Esophagus muscularis mucosa (tissue), 4 donors: ENCODE measurements at places on chromosomes 3 and 15.

GRCh38 chr3:184133840-184134745 is 1.1 kb upstream of the EIF2B5 start:
- DNase-seq: peak; percentile 92

GRCh38 chr3:71581457-71582035 is 2.0 kb downstream of the FOXP1 start:
- DNase-seq: peak; percentile 92

DNA sequence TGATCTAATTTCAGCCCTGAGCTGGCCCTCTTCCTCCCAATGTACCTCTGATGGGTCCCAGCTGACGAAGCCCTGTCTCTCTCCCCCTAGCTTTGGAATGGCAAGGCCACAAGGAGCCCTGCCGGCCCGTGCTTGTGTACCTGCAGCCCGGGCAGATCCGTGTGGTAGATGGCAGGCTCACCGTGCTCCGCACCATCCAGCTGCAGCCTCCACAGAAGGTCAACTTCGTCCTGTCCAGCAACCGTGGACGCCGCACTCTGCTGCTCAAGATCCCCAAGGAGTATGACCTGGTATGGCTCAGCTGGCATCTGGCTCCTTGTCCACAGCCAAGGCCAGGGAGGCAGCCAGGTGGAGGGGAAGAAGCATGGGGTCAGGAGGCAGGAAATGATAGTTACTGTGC is 14.2 kb downstream of the DUOX1 start:
- no peak for DNase-seq

DNA sequence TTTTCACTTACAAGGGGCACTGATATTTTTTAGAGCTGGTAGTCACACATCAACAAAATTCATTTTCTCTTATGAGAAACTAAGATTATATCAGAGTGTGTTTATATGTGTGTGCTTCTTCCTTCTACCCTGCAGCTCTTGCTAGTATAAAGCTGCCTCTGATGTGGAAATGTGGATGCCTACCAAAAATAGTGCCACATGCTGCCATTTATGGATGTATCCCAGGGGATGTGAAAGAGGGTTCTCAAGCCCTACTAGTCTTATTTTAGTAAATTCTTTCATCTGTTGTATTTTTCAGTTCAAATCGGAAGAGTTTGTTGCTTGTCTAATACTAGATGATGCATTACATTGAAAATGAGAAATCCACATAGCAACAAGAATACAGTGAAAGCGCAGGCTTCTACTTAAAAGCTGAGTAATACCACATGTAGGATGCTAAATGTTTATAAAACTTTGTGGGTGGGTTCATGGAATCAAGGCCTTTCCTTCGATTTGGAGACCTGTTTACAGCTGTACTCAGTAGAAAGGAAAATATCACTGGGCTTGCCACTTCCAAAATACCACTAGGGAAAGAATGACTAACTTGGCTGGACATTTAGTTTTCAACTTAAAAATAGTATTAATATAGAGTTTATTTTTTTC is 399.2 kb downstream of the EPHA3 start:
- no peak for DNase-seq

DNA sequence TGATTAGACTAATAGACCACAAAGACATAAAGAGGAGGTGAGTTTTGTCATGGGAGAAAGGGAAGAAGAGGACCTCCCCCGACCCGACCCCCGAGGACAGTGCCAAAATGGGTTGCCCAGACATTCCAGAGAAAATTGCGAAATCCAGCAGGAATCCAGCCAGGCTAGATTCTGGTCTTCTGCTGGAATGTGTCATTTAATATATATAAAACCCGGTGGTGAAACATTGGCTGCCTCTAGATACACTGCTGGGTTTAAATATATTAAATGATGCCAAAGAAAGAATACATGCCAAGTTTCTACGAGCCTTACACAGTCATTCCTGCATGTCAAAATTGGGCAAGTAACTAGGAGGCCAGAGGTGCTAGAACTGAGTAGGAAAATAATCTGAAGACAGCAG is 45.3 kb upstream of the SPESP1 start:
- peak; percentile 74 for DNase-seq

DNA sequence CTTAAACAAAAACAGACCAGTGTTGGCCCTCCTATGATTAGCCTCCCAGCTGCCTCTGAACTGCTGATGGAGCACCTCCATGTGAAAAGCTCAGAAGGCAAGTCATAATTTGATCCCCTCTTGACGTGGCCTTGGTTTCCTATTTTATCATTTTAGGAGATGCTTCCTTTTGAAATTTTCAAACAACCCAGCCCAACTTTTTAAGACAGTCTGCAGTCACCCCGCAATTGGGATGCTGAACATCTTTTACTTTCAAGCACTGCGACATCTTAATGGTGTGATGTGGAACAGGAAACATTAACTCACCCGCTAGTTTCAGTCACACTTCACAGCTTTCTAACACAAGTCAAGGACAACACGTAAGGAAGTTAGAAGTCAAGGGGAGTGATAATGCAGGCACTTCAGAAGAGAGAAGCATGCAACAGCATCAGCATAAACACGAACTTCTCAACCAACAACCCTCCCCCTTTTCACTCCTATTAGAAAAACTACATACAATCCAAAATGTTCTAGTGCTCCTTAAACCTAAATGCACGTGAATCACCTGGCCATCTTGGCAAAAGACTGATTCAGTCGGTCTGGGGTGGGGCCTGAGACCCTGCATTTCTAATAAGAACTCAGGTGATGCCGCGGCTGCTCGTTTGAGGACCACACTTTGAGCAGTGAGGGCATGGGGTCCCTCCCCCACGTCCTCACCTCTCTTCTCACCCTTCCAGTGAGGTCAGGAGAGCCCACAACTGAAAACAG is 161.5 kb downstream of the FOXP1 start:
- no peak for DNase-seq

DNA sequence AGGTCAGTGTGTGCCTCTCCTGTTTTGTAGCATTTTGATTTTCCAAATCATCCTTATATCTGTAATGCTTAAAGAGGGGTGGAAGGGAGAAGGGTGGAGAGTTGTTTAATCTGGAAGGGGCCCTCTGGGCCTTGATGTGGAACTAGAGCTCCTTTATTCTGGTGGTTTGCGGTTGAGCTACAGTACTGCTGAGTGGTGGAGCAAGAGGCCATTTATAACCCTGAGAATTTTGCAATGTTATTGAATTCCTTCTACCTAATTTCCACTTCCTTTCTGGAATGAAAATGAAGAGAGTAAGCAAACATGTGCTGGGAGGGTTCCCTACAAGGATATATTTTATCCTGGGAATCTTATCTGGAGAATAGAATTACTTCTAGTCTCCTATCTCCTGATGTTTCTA is 35.3 kb upstream of the TUBGCP5 start:
- DNase-seq: no peak

DNA sequence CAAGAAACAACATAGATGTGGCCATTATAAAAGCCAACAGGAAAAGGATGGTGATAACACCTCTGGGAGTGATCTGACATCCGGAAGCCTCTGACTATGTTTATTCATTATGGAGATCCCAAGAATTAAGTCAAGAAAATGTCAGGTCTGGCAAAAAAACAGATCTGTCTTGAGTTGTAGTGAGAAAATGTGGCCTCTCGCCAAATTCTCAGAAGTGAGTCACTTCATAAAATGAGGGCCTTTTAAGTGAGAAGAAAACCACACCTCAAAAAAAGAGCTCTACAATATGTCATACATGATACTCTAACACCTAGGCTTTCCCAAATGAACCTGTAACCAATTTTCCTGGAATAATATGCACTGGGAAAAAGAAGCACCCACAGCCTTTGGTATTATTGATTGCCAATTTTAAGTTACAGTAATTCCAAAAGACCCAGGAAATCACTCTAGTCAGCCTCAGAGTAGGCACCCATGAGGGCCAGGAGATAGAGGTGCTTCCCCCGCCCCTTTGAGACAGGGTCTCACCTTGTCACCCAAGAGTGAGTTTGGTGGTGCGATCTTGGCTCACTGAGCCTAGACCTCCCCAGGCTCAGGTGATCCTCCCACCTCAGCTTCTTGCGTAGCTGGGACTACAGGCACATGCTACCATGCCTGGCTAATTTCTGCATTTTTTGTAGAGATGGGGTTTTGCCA is 38.0 kb downstream of the CCR3 start:
- DNase-seq: peak; percentile 90

GRCh38 chr3:39413691-39414420 is 7.3 kb downstream of the RPSA start:
- no peak for DNase-seq

DNA sequence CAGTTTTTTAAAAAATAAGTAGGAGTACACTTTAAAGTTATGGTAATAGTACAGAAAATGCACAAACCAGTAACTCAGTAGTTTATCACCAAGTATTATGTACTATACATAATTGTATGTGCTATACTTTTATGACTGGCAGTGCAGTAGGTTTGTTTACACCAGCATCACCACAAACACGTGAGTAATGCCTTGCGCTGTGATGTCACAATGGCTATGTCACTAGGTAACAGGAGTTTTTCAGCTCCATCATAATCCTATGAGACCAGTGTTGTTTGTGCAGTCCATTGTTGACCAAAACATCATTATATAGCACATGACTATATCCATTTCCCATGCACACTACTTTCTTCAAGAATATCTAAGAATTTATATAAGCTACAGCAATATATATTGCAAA is 68.4 kb upstream of the TSPAN3 start:
- no peak for DNase-seq

- peak; percentile 66 for DNase-seq
Measured at GRCh38 chr3:41044523-41044922, 154.8 kb upstream of the CTNNB1 start.

- no peak for DNase-seq
Measured at GRCh38 chr3:17747174-17747889, 4.9 kb upstream of the TBC1D5 start.

- DNase-seq: no peak
Measured at GRCh38 chr15:63833021-63833696, 589 bp downstream of the HERC1 start.

- DNase-seq: no peak
Measured at GRCh38 chr3:178146406-178146831, 389.8 kb upstream of the KCNMB2 start.

- DNase-seq: peak; percentile 80
Measured at GRCh38 chr15:69026355-69026754, 11.9 kb downstream of the NOX5 start.

DNA sequence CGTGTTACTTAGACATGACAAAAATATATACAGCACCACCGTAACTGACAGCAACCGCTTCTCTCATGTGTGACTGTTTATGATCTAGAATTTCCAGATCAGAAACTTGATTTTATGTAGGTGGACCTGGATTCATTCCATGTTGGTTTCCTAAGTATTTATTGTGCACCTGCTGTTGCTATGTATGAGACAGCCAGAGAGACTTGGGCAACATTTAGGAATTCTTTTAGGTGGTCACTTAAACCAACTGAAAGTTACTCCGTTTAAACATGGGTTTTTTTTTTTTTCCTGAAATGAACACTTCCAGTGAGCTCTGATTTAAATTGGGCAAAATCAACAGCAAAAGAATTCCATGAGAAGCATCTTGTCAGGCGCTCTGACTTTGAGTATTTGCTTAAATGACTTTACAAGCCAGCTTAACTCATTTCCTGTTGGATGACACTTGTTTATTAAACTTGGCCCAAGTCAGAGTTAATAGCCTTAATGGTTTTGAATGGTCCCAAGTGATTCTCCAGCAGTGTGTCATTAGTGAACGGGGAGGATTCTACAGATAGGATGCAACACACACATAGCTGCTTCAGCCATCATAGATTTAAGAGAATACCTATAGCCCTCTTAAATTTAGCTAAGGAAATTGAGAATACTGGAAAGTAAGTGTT is 31.8 kb downstream of the MITF start:
- no peak for DNase-seq

DNA sequence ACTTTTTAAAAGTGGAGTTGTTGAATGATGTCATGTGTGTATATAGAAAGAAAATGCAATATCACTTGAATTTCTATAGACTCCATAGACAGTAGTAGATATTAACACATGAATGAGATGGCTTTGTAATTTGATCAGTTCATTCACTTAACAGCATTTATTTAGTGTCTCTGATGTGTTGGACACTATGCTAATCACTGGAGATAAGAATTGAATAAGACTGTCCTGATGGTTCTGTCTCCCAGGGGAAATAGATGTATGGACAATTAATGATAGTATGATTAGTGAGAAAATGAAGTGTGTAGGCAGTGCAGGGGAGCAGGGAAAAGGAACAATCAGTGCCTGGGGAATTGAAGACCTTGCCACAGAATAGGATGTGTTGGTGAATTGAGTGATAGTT is 72.9 kb downstream of the RIOX2 start:
- no peak for DNase-seq

DNA sequence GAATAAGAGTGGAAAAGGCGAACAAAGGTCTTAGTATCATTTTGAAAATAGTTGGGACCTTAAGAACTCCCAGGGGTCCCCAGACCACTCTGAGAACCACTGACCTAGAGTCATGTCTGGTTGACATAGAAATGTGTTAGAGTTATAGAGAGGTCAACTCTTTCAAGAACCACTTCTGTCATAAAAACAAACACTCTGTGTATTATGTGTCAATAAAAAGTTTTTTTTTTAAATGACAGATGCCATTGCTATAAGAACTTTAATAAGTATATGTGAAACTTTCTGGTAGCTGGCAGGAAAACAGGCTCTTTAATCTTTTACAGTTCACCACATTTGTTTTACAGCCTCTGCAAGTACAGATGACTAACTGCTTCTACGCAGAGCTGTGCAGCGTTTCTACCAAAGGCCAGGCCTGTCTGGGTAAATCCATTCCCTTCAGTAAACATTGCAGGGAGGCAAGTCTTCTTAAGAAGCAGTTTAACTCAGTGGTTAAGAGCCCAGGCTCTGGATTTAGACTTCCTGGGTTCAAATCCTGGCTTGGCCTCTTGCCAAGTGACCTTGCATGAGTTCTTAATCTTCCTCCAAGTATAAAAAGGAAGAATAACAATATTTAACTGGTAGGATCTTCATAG is 56.6 kb downstream of the RFTN1 start:
- DNase-seq: no peak

DNA sequence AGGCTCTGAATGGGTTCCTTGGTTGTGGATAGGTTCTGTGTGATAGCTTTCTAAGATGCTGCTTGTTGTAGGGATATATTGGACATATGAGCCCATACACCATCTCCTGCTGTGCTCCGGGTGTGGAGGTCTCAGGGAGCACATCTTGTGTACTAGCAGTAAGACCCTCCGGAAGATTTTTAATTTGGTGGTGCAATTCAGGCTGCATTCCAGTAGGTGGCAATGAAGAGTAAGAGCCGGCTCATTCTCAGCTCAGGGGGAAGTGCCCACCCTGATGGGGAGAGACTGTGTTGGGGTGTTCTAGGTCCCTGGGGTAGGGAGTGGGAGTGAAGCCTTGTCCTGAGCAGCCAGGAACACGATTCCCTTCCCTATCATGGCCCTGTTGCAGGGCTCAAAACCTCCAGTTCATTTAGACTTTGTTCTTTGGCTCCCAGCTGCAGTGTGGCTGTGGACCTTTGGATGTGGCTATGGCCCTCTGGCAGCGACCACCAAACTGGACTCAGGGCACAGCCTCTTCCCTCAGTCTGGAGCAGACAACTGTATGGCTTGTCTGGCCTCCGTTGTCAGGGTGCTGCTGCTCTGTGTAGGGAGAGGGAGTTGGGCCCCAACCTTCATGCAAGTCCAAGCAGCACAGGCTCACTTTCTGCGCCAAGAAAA is 104.7 kb downstream of the UNC13C start:
- DNase-seq: no peak

- DNase-seq: no peak
Measured at GRCh38 chr15:88275804-88276203, 19.3 kb upstream of the NTRK3 start.

- no peak for DNase-seq
Measured at GRCh38 chr3:148950806-148951205, 40.5 kb upstream of the GYG1 start.

- no peak for DNase-seq
Measured at GRCh38 chr3:184842433-184842832, 30.5 kb downstream of the VPS8 start.
